ENCODE measurements at places on chromosomes 7 and 10.

DNA sequence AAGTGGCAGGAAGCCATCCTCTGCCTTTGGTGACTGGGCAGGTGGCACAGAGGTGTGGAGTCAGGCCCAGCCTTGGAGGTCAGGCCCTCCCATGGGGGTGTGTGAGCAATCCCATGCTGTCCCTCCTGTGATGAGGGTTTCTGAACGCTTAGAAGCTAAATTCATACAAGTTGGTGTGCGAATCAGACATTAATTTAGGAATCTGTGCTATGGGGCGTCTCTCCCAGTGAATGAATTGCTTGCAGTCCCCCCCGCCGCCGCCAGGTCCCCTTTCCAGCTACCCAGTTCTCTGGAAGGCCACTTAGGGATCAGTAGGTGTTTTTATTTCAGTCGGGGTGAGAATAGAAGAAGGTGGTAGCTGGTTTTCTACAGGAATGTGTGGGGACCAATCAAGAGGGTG lies 37.5 kb downstream of the LRRC18 start:
- DNase-seq: no peak

GRCh38 chr10:25508112-25508815 lies 333.5 kb downstream of the GPR158 start:
- no peak for DNase-seq

- DNase-seq: no peak
Measured at GRCh38 chr7:68576366-68576765, 1021.9 kb upstream of the AUTS2 start.

GRCh38 chr10:91976317-91977051 lies 52.9 kb downstream of the BTAF1 start:
- no peak for DNase-seq

DNA sequence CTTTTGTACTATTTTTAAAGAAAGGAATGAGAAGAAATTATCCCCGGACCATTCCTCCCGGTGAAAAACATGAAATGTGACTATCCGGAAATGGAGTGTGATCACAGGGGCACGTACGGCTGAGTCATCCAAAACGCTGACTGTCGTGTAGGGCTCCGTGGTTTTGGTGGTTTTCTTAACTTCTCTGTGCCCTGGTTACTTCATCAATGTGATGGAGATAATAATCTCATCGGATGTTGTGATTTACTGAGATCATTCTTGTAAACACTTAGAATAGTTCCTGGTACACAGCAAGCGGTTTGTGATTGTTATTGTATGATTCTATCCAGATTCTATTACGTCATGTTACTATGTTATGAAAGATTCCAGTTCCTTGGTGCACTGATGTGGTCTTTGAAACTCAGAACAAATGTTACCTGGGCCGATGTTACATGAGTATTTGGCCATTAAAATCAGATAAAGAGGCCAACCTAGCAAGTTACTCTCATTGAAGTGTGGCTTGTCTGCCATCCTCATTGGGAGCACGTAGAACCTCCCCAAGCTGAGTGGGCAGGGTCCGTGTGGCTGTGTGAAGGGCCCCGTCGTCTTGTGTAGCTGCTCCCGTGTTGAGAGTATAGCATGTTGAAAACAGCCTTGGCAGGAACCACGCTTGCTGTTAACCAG lies 99.5 kb downstream of the CAMK1D start:
- DNase-seq: no peak

Measured in substantia nigra (tissue), 51 donors.